Tibial nerve (tissue), 4 donors: ENCODE measurements at places on chromosomes 2 and 18.

DNA sequence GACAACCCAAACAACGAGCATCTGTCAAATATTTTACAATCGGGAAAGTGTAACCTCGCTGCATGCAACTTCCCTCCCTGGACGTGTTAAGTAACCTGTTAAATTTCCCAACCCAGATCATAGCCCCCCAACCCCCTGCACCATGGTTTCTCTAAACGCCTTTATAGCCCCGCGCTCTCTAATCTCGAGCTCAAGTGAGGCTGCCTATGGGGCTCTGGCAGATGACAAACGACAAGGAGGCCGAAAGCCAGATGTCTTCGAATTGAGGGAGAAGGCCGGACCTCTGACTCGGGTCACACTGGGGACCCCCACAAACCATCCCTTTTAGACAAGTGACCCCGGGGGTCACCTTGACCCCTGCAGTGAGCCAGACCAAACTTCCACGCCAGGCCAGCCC is 526 bp downstream of the COX7A2L start:
- DNase-seq: no peak

GRCh38 chr18:21534327-21534726 is 66.2 kb downstream of the ESCO1 start:
- no peak for DNase-seq

DNA sequence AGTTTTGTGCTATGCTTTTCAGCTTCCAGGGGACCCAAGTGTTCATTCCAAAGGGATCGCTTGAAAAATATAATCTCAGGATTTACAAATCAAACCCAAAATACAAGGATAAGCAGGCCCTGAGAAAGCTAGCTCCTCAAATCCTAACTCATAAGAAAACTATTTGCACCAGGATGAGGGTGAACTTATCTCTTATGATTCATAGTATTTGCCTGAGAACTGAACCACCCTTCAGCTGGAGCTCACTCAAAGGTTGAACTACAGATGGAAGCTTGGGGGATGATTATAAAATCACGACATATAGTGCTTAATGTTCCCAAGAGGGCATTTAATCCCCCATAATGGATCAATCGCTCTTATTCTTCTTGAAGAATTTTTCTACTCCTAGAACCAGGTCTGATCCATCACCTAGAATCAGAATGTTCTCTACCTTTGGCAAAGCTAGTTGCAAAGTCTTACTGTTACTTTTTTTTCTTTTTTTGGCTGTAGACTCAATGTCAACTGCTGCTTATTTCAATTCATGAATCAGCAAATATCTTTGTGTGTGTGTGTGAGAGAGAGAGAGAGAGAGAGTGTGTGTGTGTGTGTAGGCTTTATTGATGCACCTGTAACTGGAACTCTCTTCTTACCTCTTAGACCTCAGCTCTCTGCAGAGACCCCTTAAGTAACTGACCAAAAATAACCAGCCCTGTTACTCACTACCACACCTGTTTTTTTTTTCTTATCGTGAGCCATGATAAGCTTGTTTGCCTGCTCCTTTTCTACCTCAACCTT is 44.8 kb downstream of the ARL4C start:
- DNase-seq: no peak

DNA sequence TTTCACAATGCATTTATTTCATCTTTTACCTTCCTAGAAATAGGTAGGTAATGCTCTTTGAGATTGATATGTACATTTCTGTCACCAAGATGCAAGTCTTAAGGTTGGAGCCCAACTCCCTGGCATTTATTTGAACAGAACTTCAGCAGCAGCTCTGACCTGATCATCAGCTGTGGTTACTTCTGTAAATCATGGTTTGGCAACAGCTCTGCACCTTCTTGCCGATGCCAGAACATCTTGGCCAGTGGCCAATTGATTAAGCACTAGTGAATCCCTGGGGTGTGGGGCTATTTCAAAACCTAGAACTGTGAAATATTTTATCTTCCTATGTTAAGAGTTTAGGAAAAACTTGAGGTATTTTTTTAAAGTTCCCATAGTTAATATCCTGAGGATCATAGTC is 124.8 kb upstream of the NYAP2 start:
- no peak for DNase-seq

DNA sequence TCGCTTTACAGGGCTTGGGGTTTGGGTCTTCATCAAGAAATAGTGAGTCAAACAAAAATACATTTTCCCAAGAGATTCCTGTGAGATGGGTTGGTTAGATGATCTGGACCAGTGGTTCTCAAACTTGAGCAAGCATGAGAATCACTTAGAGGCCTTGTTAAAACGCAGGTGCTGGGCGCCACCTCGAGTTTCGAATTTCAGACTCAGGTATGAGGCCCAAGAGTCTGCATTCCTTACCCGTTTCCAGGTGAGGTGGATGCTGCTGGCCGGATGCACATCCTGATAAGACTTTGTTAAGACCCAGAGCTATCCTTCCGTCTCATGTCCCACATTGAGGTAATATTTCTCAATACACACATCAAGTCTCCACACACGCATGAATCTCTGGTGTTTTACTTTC is 707.8 kb upstream of the SALL3 start:
- DNase-seq: no peak

- DNase-seq: no peak
Measured at GRCh38 chr2:52861596-52861995, 906.0 kb upstream of the CHAC2 start.

DNA sequence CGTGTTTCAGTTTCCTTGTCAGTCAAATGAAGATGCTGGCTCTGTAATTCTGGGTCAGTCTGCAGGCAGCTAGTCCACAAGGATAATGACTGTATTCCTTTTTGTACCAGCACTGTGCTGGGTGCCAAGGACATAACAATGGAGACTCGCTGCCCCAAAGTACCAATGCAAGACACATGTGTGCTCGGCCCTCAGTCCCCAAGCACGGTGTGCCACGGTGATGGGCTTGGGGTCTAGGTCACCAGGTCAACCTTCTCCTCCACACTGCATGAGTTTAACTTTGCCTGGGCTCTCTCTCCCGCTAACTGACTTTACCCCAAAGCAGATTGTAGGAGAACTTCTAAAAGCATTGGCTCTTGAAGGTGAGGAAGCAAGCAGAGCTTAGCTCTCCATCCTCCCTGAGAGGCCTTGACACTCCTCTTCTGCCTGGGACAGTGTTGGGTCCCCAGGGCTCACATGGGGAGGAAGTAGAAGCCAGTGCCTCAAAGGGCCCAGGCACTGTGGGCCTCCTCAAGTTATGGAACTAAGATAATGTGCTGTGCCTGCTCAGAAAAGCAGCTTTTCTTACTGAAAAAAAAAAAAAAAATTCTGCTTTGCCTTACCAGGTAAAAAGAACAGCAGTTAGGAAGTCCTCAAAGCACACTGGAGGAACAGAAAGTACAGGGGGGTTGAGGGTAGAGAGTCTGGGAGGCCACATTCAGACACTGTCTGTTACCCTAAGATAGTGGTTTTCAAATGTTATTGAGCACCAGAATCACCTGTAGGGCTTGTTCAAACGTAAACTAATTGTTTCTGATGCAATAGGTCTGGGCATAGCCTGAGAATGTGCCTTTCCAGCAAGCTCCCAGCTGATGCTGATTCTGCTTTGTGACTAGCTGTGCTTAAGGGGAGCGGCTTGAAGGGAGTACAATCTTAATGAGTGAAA is 276.4 kb upstream of the CXCR4 start:
- DNase-seq: no peak

GRCh38 chr18:13657974-13658373 is 68.4 kb downstream of the FAM210A start:
- no peak for DNase-seq

- DNase-seq: no peak
Measured at GRCh38 chr2:143936848-143937722, 582.8 kb downstream of the ZEB2 start.

- no peak for DNase-seq
Measured at GRCh38 chr2:71618327-71619113, 165.2 kb downstream of the DYSF start.

DNA sequence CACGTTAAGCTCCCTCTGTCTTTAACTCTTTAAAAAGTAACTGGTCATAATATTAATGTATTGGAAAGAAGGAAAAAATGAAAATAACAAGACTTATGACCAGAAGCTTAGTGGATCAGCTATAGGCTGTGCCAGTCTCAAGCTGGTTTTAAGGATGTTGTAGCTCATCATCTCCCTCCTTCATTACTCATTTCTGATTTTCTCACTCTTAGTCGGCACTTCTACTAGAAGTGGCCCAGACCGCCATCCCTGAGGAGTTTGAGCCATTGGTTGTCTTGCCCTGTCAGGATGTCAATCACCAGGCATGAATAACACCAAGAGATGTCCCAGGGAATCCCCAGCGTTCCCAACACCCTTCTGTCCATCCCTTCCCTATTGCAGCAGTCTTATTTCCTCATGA is 151.5 kb downstream of the ASXL3 start:
- no peak for DNase-seq

- no peak for DNase-seq
Measured at GRCh38 chr2:55809875-55810621, 113.5 kb downstream of the EFEMP1 start.

DNA sequence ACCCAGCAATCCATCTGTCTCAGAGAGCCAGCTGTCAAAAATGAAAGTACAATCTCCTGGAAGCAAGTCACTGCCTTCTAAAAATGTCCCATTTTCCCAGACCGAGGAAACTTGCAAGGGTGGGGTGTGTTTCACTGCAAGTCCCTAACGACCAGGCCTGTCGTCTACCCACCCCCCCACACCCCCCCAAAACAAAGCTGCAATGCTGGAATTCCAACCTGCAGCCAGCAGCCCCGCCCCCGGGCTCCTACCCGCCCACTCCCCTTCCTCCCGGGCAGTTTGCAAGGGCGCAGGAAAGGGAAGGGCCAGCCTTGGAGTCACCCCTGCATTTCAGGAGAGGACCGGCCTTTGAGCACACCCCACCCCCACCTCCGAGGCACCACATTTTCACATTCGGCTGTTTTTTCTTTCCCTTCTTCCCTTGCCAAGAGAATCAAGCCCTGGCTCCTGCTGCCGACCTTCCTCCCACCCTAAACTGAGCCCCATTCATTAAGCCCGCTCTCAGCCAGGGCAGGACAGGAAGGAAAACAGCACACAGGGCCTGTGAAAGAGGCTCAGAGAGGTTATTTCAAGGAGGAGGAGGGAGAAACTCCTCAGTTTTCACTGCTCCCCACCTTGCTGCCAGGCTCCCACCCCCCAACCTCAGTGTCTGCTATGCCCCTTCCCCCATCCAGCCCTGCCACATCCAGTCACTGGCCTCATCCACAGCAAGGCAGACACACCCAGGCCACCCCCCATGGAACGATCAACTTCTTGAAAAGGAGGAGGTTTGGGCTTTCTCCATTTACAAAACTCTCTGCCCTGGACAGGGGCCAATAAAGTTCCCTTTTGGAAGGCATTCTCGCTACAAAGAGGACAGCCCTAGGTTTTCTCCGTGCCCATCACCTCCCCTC is 11.3 kb downstream of the SMAD7 start:
- DNase-seq: peak; percentile 52

GRCh38 chr18:34977838-34978532 is 63.2 kb upstream of the MAPRE2 start:
- DNase-seq: no peak

- DNase-seq: no peak
Measured at GRCh38 chr2:166376488-166376828, 714 bp upstream of the SCN9A start.

DNA sequence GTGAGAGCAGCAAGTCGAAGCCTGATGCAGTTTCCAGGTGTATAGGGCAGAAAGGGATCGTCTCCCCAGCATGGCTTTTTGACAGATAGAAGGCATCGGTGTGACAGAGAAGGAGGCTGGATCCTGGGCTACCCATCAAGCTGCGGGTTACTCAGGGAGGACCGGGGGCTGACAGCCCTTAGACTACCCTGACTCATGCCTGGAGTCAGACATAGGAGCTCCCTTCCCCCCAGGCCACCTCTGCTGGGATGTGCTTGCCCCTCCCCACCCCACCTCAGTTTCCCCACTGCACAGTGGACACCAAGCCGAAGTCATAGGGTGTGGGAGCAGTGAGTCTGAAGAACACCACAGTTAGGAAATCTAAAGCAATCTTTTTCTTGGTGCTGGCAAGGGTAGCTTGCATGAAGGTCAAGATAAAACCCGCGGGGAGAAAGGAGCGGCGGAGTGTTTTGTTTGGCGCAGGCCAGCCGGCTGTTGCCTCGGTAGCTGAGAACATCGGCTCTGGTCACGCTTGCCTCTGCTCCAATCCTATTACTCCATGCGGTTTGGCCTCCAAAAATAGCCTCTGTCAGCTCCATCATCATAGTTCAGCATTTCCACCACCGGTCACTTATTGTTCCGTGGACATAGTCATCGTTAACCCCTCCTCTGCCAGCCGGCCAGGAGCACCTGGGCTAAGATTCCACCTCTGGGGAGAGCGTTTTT is 169.2 kb upstream of the GLI2 start:
- DNase-seq: peak; percentile 81

GRCh38 chr2:21268878-21269224 is 145.1 kb downstream of the TDRD15 start:
- DNase-seq: no peak

GRCh38 chr18:65751155-65752085 is 608 bp downstream of the CDH7 start:
- no peak for DNase-seq

GRCh38 chr2:120796094-120796493 is 60.4 kb downstream of the GLI2 start:
- DNase-seq: no peak

GRCh38 chr2:176455816-176456291 is 186.6 kb downstream of the MTX2 start:
- DNase-seq: peak; percentile 21

- peak; percentile 64 for DNase-seq
Measured at GRCh38 chr2:73175663-73176204, 26.6 kb upstream of the NOTO start.

- DNase-seq: no peak
Measured at GRCh38 chr2:15058015-15058720, 425.7 kb downstream of the LRATD1 start.

GRCh38 chr2:53949457-53949856 is 21.3 kb downstream of the PSME4 start:
- DNase-seq: no peak

- no peak for DNase-seq
Measured at GRCh38 chr2:123502931-123503330, 522.2 kb upstream of the CNTNAP5 start.

GRCh38 chr2:47868611-47869352 is 37.5 kb downstream of the FBXO11 start:
- no peak for DNase-seq

GRCh38 chr2:69693775-69694450 is 48.0 kb upstream of the ANXA4 start:
- no peak for DNase-seq

- DNase-seq: no peak
Measured at GRCh38 chr2:22035361-22035830, 911.6 kb downstream of the TDRD15 start.
